ENCODE measurements at places on chromosomes 2 and 18.

DNA sequence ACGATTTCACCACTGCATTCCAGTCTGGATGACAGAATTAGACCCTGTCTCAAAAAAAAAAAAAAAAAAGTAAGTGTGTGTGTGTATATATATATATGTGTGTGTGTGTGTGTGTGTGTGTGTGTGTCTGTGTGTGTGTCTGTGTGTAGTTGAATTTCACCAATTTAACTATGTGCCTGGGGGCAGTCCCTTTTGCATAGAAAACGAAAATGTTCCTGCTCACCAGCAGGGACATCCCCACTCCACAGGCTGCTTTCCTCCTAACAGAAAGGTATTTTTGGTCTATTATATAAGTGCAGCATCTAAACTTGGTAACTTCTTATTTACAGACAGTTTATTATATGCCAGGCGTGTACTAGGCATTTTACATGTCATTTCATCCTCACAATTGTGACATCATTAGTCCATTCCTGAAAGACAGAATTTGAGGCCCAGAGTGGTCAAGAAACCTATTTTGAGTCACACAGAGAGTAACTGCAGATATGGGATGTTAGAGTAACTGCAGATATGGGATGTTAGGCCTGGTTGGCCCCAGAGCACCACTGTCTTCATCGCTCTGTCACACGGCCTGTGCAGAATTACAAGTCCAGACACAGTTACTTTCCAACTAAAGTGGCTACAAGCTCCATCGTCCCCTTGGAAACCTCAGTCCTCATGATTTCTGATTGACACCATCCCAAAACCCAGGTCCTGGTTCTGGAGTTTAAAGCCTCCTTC, 9.3 kb upstream of the TTL start:
- DNase-seq: no peak

GRCh38 chr2:241298673-241299072, 16.8 kb downstream of the HDLBP start:
- DNase-seq: no peak

DNA sequence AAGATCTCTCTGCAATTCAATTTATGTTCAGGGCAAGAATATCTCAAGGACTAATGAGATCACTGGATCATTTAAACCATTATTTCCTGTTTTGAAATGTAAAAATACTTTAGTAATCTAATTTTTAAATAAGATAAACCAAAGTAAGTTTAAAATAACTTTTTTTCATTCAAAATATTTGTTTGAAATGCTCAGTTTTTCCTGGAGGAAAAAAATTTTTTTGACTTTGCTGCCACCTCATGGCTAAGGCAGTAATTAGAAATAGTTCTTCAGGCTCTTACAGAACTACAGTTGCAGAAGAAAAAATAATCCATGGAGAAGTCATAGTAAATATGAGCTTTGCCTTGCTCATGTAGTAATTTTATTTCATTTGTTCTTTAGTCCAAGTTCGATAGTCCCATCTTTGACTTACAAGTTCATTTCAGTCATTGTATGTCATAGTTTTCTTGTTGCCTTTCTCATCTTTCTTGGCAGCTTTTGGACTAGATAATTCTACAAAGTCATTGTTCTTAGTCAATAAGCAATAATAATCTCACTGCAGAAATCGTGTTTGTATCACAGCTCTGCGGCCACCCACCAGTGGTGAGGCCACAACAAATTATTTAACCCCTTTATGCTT, 127.4 kb downstream of the DPP4 start:
- peak; percentile 18 for DNase-seq

DNA sequence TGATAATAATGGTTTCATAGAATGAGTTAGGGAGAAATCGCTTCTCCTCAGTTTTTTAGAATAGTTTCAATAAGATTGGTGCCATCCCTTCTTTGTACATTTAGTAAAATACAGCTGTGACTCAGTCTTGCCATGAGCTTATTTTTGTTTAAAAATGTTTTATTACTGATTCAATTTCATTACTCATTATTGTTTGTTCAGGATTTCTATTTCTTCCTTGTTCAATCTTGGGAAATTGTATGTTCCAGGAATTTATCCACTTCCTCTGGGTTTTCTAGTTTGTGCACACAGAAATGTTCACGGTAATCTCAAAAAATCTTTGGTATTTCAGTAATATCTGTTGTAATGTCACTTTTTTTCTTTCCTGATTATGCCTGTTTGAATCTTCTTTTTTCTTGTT, 371.5 kb upstream of the SETBP1 start:
- no peak for DNase-seq

DNA sequence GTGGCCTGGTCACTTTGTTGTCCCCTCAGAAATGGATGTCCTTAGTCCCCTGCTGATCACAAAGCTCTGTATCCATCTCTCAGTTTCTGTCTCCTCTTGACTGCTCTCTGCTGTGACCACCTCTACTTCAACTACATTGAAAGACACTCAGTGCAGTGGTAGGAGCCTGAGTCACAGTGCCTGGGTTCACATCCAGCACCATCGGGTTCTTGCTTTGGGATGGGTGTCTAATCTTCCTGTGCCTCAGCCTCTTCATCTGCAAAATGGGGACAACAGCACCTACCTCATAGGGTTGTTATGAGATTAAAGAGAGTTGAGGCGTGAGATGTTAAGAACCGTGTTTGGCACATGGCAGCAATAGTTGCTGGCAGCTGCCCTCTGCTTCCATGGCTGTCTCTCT, 30.6 kb downstream of the YPEL5 start:
- no peak for DNase-seq

GRCh38 chr2:19367326-19367725, 8.9 kb upstream of the OSR1 start:
- DNase-seq: no peak

- DNase-seq: no peak
These were observed 65.9 kb downstream of the CAB39 start for GRCh38 chr2:230778350-230779063.

- DNase-seq: no peak
These were observed 12.9 kb downstream of the GPR17 start for GRCh38 chr2:127658641-127659407.

- DNase-seq: no peak
These were observed 970.4 kb downstream of the EPHA4 start for GRCh38 chr2:220601674-220602073.

DNA sequence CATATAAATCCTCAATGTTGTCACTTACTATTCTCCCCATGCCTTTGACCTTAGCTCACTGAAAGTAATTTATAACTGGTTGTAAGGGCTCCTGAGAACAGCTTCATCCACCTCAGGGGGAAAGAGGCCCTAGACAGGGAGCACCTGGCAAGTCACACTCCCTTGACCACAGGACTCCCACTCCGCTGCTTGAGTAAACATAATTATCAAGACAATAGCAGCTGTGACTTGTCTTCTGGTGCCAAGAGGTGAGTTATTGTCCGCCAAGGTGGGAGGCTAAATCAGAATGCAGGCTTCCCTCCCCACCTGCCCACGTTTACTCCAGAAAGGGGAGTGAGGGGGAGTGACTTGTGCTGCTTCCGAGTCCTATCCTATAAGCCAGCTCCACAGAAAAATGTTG, 230.6 kb upstream of the LRATD1 start:
- DNase-seq: peak; percentile 4

DNA sequence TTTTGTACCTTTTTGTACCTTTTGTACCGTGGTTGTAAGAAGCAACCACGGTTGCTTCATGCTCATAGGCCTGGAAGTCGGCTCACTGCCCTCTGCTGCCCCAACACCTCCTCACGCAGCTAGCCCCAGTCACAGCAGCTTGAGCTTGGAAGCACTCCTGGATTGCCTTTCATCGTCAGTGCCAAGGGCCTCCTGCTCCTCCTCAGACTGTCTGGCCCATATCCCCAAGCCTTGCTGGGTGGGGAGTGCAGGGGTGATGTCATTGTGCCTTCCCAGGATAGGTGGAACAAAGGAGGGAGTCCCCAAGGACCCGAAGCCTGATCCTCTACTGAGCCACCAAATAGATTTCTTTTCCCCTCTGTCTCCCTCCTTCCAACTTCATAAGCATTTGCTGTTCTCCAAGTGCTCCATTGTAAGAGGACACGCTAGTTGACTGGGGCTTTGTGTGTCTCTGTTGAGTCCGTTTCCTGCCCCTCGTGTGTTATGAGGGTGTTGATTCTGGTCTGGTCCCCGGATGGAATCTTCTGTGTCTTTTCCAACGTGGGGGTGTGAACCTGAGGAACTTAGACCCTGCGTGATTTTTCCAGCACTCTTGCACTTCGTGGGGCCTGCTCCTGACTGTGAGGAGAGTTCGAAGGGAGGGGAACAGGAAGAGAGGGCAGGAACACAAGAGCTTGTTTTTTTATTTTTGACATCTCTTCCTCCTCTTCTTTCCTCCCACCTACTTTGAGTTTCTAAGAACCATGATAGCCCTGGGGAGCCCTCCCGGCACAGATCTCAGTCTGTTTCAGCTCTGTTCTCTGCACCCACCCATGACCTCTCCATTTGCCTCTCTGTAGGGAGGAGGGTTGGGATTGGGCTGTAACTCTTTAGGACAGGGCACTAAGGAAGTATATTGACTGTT, 127.2 kb upstream of the EML6 start:
- DNase-seq: no peak
